Epithelial cell of proximal tubule (primary cell): ENCODE measurements at places on chromosomes 6 and 20. TPM values are rescaled to one million over a fixed set of nuclear protein-coding genes. Genes with fewer than 3 reads are reported as not detected.

DNA sequence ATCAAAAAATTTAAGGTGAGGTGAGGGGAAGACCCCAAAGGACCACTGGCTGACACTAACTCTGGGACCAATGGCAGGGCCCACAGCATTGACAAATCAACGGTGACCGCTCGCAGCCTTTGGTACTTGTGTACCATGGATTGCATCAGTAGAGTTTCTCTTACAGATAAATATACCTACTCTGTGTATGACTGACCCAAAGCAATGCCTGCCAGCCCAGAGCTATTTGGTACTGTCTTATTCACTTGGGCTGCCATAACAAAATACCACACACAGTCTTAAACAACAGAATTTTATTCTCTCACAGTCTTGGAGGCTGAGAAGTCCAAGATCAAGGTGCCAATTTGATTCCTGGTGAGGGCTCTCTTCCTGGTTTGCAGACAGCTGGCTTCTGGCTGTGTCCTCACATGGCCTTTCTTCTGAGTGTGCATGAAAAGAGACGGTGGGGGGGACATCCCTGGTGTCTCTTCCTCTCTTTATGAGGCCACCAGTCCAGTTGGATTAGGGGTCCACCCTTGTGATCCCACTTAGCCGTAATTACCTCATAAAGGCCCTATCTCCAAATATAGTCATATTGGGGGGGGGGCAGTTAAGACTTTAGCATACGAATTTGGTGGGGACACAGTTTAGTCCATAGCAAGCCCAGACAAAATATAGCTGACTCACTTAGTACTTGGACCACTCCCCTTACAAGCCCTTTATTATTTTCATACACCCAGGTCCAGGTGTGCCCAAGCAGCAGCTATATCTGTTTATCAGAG, 336.3 kb downstream of the CD83 start:
- DNase-seq = no peak

SUMO4 gene
- not detected in 2 replicates for total RNA-seq

GRCh38 chr6:93676581-93676980, 257.2 kb upstream of the EPHA7 start:
- DNase-seq = no peak

SNAP25 gene
- 0.22 and 1.4 TPM in 2 replicates for total RNA-seq
